ENCODE measurements at places on chromosomes 3 and 15. TPM values are rescaled to one million over a fixed set of nuclear protein-coding genes. Genes with fewer than 3 reads are reported as not detected.

EIF1B gene
- 7.1 TPM for total RNA-seq

TMEM45A gene
- 56.3 TPM for total RNA-seq

C3orf38 gene
- total RNA-seq, result 17.6 TPM

PGBD4 gene
- total RNA-seq, result 1.5 TPM

RPL29 gene
- 1,531 TPM for total RNA-seq

PLCH1 gene
- not detected for total RNA-seq

RASL12 gene
- total RNA-seq, result 4.1 TPM

LRRC34 gene
- total RNA-seq, result 1.2 TPM

ATP13A5 gene
- total RNA-seq, result not detected

PPM1L gene
- 1.7 TPM for total RNA-seq

FURIN gene
- total RNA-seq, result 176 TPM

LXN gene
- 16.0 TPM for total RNA-seq

P2RY13 gene
- not detected for total RNA-seq

TRH gene
- not detected for total RNA-seq

GPR87 gene
- total RNA-seq, result not detected

GOLGA6L7 gene
- total RNA-seq, result not detected

C3orf20 gene
- under 0.01 TPM for total RNA-seq

DNAH12 gene
- under 0.01 TPM for total RNA-seq

CPNE4 gene
- not detected for total RNA-seq

BSN gene
- total RNA-seq, result under 0.01 TPM

KY gene
- total RNA-seq, result 1.9 TPM

STAC gene
- 17.5 TPM for total RNA-seq
